ENCODE measurements at places on chromosomes 13 and 19.

GRCh38 chr13:80862456-80862855 lies 521.5 kb upstream of the SPRY2 start:
- DNase-seq, result no peak

DNA sequence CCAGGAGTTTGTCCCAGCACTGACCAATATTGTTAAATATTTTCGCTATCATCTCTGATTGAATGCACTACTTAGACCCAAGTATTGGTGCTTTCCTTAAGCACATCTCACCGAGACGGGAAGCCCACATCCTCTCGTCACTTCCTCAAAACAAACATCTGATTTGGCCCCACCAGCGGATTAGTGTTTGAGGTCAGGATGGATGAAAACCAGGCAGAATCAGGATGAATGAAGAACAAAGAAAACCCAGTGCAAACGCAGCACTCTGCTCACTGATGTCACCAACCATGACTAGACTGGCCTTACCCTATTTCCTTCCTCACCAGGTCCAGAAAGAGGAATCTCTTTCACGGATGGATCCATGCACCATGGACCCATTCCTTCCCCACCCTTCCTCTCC lies 6.0 kb downstream of the PLAUR start:
- no peak for DNase-seq

GRCh38 chr19:53878776-53879139 lies 3.2 kb upstream of the PRKCG start:
- no peak for DNase-seq

DNA sequence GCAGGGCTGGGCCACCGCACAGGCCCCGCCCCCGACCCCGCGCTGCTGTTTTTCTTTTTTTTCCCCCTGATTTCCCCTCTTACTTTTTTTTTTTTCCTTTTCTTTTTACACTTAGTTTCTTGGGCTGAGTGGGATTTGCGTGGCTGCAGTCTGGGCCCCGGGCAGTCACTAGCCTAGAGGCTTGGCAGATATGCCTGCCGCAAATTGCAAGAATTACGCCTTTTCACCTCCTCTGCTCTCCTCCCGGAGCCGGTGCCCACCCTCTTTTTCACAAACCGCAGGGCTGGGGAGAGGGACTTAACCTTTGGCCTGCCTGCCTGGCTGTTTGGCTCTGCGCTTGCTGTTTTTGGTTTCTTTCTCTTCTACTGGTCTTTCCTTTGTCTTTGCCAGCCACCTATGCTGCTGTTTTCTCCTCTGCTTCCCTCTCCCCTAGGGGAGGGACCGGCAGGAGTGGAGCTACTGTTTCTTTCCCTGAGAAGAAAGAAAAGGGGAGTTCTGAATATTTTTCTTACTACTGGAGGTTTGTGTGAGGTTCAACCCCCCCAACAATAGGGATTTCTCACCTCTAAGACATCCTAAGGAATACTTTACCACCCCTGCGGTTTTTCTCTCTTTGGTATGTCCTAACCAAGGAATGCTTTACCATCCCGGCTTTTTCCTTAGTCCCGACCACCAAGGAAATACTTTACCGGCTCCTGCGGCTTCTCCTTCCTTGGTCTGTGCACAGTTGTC lies 11.0 kb downstream of the ZNF552 start:
- DNase-seq, result no peak

GRCh38 chr13:92074658-92075057 lies 676.2 kb downstream of the GPC5 start:
- DNase-seq, result no peak

- DNase-seq, result no peak
Observed at GRCh38 chr13:37059848-37060192, 332 bp upstream of the SUPT20H start.

GRCh38 chr19:11535792-11536595 lies 2.7 kb upstream of the CNN1 start:
- peak; percentile 85 for DNase-seq

DNA sequence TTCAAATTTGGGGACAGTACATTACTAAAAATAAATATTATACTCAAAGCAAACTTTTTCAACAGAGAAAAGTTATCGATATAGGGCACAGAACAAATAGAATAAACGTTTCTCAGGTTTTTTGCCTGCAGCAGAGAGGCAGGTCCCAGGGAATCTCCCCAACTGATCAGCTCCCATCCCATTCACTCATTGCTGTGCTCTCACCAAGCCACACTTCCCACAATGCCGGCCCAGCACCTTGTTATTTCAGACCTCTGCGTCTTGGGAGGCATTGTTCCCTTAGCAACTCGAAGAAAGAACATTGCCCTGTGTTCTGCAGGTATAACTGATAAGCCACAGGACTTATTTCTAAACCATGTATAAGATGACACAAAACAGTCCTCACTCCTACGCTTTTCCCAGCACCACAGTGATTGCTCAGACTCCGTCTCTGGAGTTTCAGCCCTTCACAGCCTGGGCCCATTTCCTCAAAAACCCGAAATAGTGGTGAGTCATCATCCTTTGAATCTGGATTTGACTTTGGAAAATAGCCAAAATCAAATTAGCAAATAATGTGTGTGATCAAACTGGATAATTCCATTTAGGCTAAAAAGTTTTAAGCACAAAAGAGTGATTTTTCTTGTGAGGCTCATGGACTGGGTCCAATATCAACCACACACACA lies 100.4 kb downstream of the DCLK1 start:
- DNase-seq, result no peak

- no peak for DNase-seq
Observed at GRCh38 chr13:42401376-42401775, 129.4 kb downstream of the AKAP11 start.

- DNase-seq, result no peak
Observed at GRCh38 chr19:5914946-5915781, 1.1 kb downstream of the CAPS start.

DNA sequence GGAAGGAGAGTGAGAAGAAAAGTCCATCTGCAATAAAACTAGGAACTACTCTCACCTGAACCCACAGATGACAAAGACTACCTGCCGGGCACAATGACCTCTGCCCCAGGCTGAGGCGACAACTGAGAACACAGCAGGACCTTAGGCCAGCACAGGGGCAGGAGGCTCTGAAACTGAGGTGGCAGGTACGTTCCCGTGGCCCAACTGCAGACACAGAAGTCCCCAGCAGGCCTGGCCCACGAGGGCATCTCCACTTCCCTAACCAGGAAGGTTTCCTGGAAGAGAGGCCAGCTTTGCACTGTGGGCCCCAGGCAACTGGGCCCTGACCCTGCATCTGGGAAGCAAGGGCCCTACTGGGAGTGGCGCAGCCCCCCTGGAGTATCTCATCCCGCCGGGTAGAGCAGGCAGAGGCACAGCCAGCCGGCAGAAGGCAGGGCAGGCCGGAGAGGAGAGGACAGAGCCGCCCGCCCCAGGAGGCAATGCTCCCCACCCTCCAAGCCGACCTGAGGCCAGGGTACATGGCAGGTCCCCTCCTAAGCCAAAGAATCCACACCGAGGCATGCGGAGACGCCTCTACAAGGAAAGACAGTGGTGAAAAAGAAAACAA lies 32.7 kb downstream of the STK24 start:
- no peak for DNase-seq

GRCh38 chr13:49417161-49417560 lies 26.7 kb downstream of the CAB39L start:
- DNase-seq, result no peak

DNA sequence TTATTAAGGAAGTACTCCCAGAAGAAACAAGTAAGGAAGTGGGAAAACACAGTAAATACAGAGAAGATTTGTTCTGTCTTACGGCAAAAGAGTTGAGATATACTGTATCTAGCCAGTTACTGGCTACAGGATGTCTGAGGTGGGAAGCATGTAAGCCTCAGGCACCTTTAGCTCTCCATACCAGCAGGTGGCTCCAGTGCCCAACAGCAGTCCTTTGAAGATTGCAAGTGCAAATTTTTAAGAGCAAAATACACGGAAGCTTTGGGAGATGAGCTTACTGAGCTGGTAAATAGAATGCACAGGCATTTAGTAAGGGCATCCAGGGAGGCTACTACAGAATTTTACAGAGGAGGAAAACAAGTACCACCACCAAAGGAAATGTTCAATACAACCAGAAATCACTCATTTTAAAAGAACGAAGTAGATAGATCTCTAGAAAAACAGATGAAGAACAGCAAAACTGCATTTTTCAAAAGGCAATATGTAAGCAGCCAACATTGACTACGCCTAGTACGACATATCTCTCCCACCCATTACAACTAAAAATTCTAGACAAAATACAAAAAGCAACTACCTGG lies 57.9 kb upstream of the VSTM2B start:
- no peak for DNase-seq

DNA sequence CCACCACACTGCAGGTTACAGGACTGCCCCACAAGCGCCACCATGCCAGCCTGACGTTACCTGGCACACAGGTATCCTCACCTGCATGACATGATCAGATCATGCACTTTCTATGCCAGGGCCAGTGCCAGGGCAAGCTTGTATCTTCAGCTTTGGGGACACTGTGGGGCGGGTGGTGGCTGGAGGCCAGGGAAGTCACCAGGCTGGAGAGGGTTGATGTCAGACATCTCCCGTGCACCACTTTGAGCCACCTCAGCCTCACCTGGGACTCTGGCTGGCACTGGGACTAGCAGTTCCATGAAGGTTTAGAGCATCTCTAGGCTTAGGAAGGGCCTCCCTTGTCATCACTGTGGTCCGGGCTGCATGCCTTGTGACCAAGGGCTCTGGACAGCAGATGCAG lies 97.2 kb downstream of the WTIP start:
- DNase-seq, result no peak

GRCh38 chr19:17778251-17778967 lies 16.5 kb upstream of the B3GNT3 start:
- peak; percentile 40 for DNase-seq

- DNase-seq, result peak; percentile 49
Observed at GRCh38 chr19:5403968-5404640, 51.1 kb upstream of the ZNRF4 start.

GRCh38 chr19:51531349-51532315 lies at the start of gene SIGLEC6:
SIGLEC6 (minus strand) TSS chr19:51531670; CDS start chr19:51531648, 22 bp downstream.
- no peak for DNase-seq

GRCh38 chr13:110124201-110124940 lies 182.6 kb downstream of the COL4A1 start:
- DNase-seq, result no peak

GRCh38 chr13:73482556-73482955 lies 423.8 kb downstream of the KLF5 start:
- DNase-seq, result no peak

DNA sequence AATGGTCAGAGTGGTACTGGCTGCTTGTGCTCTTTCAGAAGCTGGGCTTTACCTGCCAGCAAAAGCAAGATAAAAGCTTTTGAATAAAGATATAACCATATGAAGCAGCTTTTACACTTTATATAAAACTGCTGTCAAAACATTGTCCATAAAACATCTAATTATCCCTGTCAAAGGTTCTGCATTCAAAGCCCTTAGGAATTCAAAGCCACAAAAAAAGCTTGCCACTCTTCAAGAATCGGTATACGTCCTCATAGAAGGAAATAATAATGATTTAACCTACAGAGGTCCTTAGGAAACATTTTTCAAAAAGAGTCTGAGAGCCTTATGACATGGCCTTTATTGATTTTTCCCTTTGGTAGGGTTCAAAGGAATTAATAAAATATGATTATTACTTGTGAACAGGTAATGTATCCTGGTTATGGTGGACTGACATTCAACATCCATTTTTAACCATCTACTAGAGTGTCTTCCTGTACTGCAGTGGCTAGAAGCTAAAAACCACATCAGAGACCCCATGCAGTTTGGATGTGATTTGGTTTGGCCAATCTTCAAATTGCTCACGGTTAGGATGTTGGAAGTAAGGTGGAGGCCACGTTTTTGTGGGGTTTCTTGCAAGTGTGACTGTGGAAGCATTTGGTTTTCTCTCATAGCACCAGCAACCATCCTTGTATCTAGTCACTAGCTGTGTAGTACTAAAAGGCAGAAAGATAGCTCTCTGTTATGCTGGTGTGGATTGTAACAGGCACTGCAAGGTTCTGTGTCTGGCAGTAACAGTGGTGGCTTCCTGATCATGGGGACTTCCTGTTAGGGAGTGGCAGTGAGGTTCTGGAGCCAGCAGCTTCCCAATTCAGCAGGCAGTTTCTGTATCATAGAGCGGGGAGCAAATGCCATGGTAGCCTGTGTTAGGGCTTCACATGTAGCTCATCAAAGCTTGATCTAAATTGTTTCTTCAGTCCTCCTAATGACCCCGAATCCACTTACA lies 441.5 kb downstream of the DIAPH3 start:
- DNase-seq, result no peak

DNA sequence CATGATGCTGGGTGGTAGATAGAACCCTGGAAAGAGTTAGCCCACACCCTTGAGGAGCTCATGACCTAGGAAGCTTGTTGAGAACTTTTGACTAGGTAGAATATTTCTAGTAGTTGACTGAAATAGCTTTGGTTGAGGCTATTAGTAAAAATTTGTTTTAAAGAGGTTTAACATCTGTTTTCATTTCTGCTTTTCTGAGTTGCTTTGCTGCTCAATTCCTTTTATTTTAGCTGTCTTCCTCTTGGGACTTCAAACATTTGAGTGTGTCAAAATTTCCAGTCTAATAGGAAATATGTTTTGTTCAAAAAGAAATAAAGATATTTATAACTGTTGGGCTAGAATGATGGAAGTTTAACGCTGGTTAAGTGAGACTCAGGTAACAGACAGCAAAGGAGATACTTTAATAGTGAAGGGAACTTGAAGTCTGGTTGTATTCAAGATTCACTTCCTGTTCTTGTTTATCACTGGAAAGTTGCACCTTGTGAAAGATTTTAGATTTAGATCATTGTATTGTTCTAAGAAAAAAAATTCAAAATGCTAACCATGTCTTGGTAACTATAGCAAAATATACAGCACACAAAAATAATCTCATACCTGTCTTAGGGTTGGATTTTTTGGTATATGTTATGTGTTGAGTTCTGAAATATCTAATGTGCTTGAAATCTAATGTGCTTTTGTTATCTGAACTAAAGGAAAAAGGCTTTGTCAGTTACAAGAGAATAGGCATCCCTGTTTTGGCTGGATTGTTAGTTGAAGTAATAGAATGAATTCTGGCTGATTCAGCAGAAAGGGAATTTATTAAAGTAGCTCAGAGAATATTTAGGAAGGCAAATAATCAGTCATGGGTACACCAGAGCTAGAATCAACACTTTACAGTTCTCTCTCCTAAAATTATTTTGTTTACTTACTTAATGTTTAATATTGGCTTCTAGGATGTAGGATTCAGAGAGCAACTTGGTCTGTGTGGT lies 24.4 kb upstream of the GPR18 start:
- no peak for DNase-seq

GRCh38 chr19:31943191-31943661 lies 402.2 kb upstream of the ZNF507 start:
- no peak for DNase-seq
